SK-N-SH (cell line): ENCODE measurements at places on chromosomes 3 and 15. TPM values are rescaled to one million over a fixed set of nuclear protein-coding genes. Genes with fewer than 3 reads are reported as not detected.

XYLB gene
- polyA plus RNA-seq: 2.7 and 3.6 TPM in 2 replicates

- H3K27ac ChIP-seq: no peak overlapping the region
- H3K4me3 ChIP-seq: no peak overlapping the region
- H3K4me1 ChIP-seq: no peaks in the 10 kb centered on the region
Observed at GRCh38 chr15:81619002-81619401, 245.0 kb upstream of the TMC3 start.

SCAANT1 gene
- not detected in 2 replicates for polyA plus RNA-seq

GRCh38 chr3:46900007-46900292, 22.4 kb downstream of the PTH1R start:
- no peak overlapping the region for H3K4me3 ChIP-seq
- H3K4me1 ChIP-seq: peaks cover 29% of the 10 kb centered on the region; the same call in 1 of the 2 replicates
- H3K27me3 ChIP-seq: no peaks in the 10 kb centered on the region
- H3K27ac ChIP-seq: no peak overlapping the region
- H3K36me3 ChIP-seq: no peaks in the 10 kb centered on the region

PHLDB2 gene
- polyA plus RNA-seq: 18.0 and 23.3 TPM in 2 replicates

- peak; percentile 86 for DNase-seq
- H3K4me3 ChIP-seq: no peak overlapping the region
- no peaks in the 10 kb centered on the region for H3K27me3 ChIP-seq
- peak overlapping the region; percentile 47; the same call in 1 of the 2 replicates for H3K27ac ChIP-seq
- no peaks in the 10 kb centered on the region for H3K4me1 ChIP-seq
- peaks cover 30% of the 10 kb centered on the region; the same call in 1 of the 2 replicates for H3K36me3 ChIP-seq
Observed at GRCh38 chr15:90221246-90221900, 12.4 kb downstream of the CIB1 start.
